Upper lobe of left lung (tissue), 6 donors: ENCODE measurements at places on chromosomes 5 and 9.
A peak's percentile ranks its signal among the peaks of the same experiment; 100 is the strongest.

DNA sequence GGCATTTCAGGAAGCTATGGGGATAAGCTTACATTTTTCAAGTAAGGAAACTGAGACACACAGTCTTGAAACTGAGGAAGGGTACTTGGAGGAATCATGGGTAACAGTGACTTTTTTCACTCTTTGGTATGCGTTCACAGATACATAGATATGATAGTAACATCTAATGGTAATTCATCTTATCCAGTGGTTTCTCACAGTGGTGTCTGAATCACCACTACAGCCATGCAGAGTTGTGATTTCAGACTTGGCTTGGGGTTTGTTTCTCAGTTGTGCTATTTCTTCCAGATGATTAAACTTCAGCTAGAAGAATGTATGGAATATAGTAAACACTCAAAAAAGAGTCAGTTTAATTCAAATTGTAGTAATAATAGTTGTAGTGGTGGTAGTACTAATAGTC, 239.1 kb upstream of the NUDT12 start:
- DNase-seq: no peak

GRCh38 chr9:98484162-98484561, 224.6 kb downstream of the GABBR2 start:
- DNase-seq: no peak

- no peak for DNase-seq
These were observed 16.8 kb downstream of the CCT5 start for GRCh38 chr5:10266839-10267238.

GRCh38 chr5:152271420-152271819, 133.7 kb downstream of the NMUR2 start:
- DNase-seq: no peak

DNA sequence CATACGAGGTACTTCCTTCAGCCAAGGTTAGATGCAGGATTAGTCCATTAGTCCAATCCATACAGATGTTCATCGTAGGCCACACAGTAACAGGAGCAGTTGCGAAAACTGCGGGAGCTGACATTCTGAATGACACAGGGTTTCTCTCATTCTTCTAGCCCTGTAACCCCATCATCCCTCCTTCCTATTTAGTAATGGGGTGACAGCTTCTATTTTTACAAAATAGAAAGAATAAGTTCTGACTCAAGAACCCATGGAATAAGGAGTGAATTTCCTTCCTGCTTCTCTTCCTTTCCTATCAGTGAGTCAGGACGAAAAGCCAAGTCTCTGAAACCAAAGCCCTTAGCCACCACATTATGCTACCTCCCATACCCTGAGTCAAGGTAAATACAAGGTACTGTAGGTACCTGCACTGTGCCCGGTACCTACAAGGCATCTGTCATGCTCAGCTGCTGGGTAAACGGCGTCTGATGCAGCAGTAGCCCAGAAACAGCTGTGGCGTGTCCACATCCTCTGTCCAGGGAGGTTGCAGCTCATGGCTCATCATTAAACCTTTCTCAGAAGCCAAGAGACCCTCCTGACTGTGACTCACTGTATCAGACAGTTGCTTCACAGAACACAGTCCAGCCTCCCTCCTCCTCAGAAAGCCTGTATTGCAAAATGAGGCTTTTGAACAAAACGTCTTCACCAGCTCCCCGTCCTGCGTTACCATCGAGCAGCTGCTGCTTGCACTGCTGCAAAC, 84.2 kb downstream of the ESM1 start:
- peak; percentile 29 for DNase-seq

GRCh38 chr9:91187965-91188344, 173.8 kb downstream of the AUH start:
- no peak for DNase-seq

- no peak for DNase-seq
These were observed 110.2 kb upstream of the COL5A1 start for GRCh38 chr9:134531220-134531970.

DNA sequence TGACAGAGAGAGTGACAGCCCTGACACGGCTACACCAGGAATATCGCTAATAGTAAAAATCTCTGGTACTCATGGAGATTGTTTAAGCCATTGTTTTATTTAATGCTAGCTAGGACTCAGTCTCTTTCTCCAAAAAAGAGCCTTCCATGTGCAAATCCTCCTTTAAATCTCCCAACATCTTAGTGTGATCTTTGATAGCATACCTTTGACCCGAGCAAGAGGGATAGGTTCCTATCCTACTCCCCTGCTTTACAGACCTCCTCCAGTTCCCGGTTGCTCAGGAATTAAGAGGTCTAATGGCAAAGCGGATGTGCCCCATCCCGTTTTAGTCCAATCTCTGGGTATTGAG, 663 bp upstream of the FRMD3 start:
- no peak for DNase-seq

DNA sequence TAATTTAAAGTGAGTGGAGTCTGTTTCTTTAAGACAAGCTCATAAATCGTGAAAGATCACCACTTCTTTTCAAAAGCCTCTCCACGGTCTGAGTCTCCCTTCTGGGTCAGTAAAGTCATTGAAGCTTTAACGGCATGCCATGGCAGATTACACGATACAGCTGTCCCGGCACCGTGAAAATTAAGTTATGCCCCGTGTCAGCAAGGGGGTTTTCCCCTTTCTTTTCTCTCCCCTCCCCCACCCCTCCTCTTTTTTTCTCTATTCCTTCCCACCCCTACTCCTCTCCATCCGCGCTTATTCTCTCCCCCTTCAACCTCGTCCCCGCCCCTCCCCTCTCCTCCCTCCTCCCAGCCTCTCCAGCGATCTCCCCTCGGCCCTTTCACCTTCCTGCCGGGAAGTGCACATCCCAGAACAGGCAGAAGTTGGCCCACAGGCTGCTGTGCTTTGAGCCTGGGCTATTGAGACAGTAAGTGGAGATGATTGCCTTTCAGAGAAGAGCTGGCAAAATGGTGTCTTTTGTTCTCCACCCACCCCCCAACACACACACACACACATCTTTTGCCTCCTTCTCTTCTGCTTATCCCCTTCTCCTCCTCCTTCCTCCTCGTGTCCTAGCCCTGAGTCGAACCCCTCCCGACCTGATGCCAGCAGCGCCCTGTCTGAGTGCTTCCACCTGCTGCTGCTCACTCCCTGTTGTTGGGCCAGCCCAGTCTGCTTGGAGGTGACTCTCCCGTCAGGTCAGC, 44.1 kb downstream of the GAS1 start:
- no peak for DNase-seq

GRCh38 chr5:38099205-38100168, 158.9 kb upstream of the EGFLAM start:
- no peak for DNase-seq

DNA sequence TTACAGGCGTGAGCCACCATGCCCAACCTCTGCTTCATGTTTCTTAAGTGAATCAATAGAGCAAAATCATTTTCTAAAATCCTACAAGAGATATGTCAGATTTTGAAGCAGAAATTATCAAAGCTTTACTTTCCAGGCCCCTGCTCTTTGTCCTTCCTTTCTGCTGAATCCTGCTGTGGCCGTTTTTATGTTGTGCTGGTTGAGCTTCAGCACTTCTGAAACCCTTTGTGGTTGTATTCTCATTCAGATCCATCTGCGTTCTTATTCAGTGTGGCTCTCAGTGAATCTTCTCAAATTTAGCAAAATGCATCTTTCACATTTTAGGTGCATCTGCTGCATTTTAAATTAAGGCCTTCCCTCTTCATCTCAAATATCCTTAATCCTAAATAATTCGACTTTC, 26.0 kb downstream of the JMY start:
- no peak for DNase-seq

- no peak for DNase-seq
These were observed 48.0 kb upstream of the RAPGEF1 start for GRCh38 chr9:131787838-131788237.

GRCh38 chr9:85443190-85443598, 298.6 kb downstream of the AGTPBP1 start:
- no peak for DNase-seq

GRCh38 chr9:77328102-77328501, 150.8 kb downstream of the VPS13A start:
- DNase-seq: no peak
